ENCODE measurements at places on chromosomes 5 and 9.

DNA sequence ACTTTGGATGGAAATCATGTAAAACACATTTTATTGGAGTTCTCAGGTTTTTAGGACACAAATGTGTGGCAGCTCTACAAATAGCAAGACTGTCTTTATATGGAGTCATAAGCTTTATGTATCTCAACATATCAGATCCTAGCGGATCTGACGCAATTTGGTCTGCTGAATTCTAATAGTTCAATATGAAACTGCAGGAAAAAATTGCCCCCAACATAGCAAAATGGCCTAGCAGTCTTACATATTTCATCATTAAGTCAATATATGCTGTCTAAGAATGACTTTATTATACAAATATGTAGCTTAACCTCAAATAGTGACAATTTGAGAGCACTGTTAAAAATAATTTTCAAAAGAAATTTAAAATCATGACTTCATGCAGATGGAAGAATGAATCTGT lies 244.3 kb downstream of the TAF11L14 start:
- DNase-seq, result no peak

- no peak for DNase-seq
Measured at GRCh38 chr5:108303086-108303485, 78.8 kb downstream of the FBXL17 start.

DNA sequence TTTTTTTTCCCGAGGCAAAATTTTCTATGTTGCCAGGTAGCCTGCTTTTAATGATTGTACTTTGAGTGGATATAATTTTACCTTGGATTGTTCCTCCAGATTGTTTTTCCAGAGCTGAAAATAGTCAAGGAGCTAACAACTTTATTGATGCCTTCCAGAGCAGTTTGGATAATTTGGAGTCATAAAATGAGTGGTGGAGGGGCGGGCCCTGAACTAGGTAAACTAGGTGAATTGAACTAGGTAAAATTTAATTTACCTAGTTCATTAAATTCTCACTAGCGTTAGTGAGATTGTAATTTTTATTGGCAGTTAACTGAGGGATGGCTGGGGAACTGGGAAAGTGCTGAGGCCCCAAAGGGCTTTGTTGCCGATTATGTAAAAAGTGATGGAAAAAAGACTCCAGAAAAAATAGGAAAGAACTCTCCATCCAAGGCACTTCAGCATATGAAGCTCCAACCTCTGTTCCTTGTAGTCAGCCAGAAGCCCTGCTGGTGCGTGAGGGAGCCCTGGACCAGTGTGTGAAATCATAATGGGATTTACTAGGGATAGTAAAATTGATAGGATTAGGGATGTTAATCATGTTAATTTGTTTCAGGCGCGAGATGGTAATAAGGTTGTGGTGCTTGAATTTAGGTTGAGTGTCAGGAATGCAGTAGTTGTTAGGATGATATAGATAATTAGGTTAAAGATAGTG lies 1.7 kb downstream of the DNAJC25 start:
- no peak for DNase-seq

- DNase-seq, result no peak
Measured at GRCh38 chr9:88527618-88528017, 7.4 kb upstream of the NXNL2 start.

DNA sequence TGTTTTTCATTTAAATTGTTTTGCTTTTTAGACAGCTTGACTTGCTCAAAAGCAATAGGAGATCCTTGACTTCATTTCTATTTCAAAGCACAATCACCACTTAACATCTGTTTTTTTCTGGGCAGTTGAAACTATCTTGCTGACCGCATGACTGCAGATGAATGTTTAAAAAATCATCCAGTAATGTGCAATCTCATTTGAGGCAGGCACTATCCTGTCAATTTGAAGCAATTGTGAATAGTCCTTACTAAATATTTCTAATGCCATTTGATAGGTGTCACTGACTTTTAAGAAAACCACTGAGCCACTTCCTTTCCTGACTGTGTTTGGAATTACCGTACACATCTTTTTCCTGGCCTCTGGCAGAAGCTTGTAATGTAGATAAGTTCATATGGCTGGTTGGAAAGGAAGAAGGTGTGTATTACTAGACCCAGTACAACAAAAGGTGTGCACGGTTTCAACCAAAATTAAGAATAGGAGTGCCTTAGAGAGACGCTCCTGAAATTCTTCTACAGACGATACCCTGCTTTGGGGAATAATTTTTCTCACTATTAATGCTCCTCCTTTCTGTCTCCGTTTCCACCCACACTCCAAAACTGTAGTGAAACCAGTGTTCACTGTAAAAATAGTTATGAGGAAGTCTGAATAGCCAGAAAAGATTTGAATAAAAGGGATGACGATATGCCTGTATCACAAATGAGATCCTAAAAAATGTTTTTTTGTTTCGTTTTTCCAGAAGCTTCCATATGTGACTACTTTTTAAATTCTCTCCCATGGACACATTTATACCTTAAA lies 136.7 kb upstream of the MOCS2 start:
- no peak for DNase-seq

GRCh38 chr9:118522093-118523028 lies 818.2 kb downstream of the TLR4 start:
- no peak for DNase-seq

- no peak for DNase-seq
Measured at GRCh38 chr9:82410866-82411265, 422.3 kb downstream of the SPATA31D1 start.

- DNase-seq, result no peak
Measured at GRCh38 chr5:122779451-122779850, 4.6 kb downstream of the SNX2 start.

GRCh38 chr5:14900693-14901461 lies 29.3 kb upstream of the ANKH start:
- DNase-seq, result no peak

GRCh38 chr5:63916786-63917185 lies 45.5 kb downstream of the HTR1A start:
- no peak for DNase-seq

DNA sequence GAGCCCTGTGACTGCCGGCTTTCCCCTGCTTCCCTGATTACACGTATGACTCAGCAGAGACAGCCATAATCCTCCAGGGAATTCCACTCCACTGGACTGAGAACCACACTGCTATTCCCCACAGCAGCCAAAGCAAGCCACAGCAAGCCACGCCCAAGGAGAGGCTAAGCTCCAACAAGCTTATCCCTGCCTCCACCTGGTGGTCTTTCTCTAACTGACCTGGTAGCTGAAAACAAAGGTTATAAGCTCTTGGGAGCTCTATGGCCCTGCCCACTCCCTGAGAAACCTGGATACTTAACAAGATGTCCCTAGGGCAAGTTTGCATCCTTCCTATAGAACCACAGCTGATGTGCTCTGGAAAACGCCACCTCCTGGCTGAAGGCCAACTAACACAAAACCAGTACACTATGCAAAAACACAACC lies 613.7 kb upstream of the CDH18 start:
- DNase-seq, result no peak

DNA sequence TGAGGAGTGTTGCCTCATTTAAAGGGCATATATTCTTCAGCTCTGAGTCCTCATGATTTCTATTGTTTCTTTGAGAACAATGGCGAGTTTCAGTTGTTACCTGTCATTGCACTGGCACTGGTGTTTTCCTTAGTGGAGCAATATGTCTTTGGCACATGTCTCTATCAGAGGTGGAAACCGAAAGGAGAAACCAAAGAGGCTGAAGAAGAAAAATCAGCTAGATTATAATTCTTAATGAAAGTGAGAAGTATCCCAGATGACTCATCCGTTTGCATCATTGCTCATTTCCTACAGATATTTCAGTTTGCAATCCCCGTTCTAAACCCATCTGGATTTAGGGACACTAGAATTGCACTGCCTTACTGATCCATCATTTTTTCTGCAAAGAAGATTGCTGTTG lies 324.6 kb downstream of the TMEM232 start:
- DNase-seq, result no peak

DNA sequence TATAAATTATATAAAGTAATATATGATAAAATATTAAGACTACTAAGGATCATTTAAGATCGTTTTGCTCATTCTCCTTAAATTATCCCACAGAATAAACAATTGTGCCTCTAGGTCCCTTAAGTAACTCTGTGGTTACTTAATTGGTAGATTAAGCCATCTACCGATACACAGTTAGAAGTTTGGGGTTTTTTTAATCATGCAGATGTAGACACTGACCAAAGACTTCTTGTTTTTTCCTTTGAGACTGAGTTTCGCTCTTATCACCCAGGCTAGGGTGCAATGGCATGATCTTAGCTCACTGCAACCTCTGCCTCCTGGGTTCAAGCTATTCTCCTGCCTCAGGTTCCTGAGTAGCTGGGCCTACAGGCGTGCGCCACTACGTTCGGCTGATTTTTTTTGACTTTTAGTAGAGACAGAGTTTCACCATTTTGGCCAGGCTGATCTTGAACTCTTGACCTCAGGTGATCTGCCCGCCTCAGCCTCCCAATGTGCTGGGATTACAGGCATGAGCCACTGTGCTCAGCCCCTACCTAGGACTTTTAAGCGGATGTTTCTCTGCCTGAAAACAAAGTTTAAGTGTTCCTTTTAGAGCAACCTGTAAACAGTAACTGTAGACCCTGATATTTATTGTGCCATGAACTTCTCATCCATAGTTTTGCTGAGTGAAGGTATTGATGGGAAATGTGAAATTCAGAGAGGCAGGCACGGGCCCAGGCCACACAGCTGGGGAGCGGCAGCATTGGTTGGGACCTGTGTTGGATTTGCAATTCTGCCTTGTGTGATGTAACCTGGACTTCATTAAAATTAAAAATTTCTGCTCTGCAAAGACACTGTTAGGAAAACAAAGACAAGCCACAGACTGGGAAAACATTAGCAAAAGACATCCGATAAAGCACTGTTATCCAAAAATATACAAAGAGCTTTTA lies 11.6 kb downstream of the CEL start:
- no peak for DNase-seq

- DNase-seq, result no peak
Measured at GRCh38 chr9:79023134-79023580, 548.6 kb upstream of the TLE4 start.

DNA sequence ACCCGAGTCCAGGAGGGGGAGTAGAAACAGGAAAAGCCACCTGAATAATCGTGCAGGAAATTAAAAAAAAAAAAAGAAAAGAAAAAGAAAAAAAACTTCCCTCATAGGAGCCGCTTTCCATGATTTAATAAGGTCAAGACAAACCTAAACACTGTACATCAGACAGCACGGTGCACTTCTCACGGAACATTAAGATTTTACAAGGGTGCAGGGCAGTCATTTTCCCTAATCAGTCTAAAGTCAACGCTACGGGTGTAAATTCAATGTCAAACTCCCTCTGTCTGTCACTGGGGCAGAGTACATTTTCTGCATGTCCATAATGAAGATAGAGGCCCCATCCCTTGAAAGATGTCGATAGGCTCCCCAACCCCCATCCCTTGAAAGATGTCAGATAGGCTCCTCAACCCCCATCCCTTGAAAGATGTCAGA lies 139.7 kb downstream of the TSSK1B start:
- no peak for DNase-seq

DNA sequence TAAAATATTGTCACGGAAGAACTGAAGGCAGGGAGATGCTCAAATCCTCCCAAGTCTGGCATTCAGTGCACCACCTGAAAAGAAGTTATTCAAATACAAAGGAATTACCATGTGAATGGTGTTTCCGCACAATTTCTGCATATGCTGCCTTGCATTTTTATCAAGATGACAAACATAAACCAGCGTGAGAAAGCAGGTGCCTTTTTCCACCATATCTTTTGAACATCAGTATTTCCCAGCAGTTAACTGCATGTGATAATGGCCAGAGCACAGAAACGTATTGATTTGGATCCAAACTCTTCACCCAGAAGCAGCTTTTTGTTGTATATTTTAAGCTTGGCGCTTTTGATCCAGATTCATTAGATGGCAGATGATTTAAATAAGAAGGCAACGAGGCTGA lies 808.0 kb downstream of the TLE1 start:
- no peak for DNase-seq

- DNase-seq, result no peak
Measured at GRCh38 chr9:135073741-135074305, 13.6 kb upstream of the OLFM1 start.

- no peak for DNase-seq
Measured at GRCh38 chr5:91269198-91269597, 113.9 kb downstream of the ARRDC3 start.

DNA sequence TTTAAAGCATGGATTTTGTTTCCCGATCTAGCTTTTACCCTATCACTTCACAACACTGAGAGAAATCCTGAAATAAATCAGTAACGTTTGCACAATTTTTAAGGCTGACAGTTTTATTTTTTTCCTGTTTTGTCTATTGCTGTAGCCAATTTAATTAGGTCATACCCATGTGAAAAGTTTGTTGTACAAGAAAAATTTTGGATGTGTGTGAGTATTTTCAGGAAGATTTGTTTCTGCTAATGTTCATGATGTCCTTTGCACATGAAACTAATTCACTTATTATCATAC lies 237.8 kb downstream of the ARRDC3 start:
- DNase-seq, result no peak

GRCh38 chr5:17252543-17252942 lies 35.1 kb downstream of the BASP1 start:
- no peak for DNase-seq

GRCh38 chr5:179878222-179879002 lies 19.8 kb upstream of the MRNIP start:
- DNase-seq, result no peak
